ENCODE measurements at places on chromosomes 5 and 9.

DNA sequence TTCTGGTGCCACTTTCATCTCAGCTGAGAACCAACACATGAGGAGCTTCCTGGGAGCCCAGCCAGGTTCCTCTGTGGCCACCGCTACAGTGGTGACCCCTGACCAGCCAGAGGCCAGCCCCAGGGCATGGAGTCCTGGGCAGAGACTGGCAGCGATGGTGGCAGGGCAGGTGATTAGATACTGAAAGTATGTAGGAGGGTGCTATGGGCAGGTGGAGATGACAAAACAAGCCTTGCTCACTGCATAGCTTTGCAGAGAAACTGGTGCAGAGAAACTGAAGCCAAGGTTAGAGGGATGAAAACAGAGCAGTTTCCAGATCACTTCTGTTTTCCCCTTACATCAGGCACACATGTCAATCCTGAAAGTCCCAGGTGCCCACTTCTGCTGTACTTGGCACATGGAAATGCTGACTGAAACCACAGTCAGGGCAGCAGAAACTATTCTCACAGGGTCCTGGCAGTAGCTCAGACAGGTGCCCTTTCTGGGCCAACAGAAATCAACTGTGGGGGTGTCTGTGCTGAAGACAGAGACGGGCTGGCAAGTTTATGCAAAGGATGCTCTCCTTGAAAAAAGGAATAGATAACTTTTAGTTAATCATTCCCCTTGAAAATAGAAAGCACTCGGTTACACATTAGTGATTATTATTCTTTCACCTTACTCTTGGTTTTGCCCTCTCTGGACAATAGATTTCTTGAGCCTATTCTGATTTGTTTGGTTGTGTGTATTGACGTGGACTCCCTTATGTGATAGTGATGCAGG is 90.3 kb downstream of the ANKRD55 start:
- DNase-seq = no peak

DNA sequence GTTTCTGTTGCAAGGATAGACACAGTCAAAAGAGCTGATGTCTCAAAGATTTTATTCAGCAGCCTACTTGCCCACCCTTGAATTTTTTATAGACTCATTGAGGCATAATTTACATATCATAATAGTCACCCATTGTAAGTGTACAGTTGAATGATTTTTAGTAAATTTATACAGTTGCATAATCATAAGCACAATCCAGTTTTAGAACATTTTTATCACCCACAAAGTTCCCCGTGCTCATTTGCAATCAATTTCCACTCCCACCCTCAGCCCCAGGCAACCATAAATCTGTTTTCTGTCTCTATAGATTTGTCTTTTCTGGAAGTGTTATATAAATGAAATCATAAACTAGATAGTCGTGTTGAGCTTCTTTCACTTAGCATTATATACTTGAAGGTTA is 517.7 kb downstream of the TLE1 start:
- no peak for DNase-seq

DNA sequence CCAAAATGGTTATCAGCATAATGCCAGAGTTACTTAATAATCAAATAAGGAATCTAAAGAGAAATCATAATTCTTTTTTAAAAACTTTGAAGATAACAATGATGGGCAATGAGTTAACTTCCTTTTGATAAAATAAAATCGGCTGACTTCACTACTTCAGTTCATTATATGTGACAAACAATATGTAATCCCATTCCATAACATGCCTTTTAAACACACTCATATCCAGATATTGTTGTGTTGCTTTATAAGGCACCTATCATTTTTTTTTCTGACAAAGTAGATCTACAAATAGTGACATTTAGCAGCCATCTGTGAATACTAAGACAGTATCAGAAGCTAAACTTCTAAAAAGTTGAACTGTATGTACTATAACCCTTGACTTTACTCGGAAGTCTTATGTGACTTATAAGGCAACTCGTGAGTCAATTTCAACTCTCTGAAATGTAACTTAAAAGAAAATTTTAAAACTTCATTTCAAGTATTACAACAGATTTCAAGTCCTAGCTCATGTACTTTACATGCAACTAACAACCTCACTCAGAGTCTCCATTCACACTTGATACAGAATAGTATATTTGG is 7.5 kb downstream of the ADAMTS6 start:
- DNase-seq = no peak

DNA sequence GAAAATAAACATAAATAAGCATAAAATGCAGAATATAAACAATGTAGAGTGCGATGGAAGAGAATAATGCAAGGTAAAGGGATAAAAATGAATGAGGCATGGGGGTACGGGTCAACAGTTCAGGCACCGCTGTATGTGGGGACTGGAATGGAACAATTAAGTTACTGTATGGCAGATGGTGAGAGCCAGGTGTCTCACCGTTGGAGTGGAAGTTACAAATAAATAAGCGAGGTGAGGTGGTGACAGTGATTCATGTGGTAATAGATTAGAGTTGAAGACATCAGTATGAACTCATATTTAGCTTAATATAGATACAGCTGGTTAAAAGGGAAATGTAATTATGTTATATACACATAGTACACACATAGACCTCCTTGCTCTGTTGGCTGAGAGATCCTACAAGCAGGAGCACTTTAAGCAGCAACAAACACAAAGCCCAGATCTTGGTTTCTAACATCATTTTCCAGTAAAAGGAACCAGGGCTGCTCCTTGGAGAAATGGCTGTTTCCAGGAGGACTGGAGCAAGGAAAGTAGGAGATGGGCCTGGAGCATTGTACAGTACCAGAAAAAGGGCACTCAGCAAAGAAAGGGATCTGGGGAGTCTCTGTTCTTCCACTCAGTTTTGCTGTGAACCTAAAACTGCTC is 2.4 kb upstream of the OMD start:
- no peak for DNase-seq

DNA sequence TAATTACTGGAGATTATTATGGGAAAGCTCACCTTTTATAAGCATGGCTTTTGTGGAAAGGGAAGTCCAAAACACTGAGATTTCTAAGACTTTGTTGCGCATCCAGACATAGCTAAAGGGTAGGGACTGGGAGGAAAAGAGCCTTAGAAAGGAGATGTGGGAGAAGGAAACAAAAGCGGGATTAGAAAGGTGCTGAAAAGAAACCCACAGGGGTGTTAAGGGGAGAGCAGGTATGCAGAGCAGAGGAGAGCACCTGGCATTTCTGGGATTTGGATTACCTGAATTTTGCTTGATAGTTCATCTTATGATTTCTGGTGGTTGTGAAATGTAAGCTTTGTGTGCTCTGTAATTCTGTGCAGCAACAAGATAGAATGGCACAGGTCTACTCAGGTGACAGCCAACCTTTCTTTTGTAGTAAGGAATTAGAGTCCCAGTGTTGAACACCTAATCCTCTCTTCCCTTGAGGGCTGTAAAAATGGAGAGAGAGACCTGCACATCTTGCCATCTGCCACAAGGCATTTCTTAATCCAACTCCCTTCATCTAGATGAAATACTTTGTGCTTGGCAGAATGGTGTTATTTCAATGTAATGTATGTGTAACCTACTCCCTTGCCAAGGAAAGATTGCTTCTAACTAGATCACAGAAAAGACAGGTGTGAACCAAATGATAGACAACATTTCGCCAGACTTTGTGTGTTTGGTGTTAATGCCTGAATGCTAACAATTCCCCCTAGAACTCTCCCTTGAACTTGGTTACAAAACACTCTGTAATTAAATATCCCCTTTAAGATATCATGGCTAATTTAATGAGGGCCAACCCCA is 47.4 kb downstream of the ATPSCKMT start:
- no peak for DNase-seq

GRCh38 chr5:150612905-150613670 is 27.4 kb upstream of the SYNPO start:
- no peak for DNase-seq

GRCh38 chr5:153626836-153627235 is 136.4 kb downstream of the GRIA1 start:
- no peak for DNase-seq

DNA sequence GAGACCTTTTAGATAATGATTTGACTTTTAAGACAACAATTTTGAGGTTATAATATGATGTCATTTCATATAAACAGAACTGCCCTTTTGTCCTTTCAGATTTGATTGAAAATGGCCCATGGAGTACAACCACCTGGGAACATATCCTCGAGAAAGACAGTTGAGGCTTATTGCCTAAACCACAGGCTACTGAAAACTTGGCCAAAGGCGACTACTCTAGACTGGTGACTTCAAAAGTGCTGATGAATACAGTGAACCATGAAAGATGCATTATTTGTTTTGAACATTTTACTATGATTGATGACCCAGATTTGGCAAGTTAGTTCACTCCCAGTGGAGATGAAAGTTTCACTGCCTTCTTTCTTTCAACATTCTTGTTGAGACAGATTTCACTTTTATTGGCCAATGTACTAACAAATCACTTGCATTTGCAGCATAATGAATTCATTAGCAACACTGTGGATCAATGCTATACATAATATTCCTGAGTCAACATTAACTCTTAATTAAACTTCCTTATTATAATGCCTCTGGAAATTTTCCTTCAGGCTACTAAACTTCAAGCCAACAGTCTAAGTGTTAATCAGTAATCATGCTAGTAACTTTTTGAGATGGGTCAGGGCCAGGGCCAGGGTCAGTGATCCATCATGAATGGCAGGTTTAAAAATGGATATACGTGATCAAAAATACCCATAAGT is 480.3 kb downstream of the RAB3C start:
- no peak for DNase-seq

DNA sequence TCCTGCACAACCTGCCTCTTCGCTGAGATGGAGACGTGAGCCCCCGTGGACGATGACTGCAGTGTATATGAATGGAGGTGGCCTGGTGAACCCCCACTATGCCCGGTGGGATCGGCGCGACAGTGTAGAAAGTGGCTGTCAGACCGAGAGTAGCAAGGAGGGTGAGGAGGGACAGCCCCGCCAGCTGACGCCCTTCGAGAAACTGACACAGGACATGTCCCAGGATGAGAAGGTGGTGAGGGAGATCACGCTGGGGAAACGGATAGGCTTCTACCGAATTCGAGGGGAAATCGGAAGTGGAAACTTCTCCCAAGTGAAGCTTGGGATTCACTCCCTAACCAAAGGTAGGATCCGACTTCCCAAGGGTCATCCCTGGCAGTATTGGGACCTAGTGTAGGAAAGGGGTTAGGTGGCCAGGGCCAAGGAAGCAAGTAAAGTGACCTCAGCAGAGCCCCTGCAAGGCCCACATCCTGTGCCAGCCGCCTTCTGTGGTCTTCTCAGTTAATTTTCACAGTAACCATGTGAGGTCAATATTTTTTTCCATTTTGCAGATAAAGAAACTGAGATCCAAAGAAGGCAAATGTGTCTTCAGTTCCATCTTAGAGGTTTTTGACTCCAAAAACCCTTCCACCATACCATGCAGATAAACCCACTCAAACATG is 53.8 kb downstream of the NIM1K start:
- no peak for DNase-seq

DNA sequence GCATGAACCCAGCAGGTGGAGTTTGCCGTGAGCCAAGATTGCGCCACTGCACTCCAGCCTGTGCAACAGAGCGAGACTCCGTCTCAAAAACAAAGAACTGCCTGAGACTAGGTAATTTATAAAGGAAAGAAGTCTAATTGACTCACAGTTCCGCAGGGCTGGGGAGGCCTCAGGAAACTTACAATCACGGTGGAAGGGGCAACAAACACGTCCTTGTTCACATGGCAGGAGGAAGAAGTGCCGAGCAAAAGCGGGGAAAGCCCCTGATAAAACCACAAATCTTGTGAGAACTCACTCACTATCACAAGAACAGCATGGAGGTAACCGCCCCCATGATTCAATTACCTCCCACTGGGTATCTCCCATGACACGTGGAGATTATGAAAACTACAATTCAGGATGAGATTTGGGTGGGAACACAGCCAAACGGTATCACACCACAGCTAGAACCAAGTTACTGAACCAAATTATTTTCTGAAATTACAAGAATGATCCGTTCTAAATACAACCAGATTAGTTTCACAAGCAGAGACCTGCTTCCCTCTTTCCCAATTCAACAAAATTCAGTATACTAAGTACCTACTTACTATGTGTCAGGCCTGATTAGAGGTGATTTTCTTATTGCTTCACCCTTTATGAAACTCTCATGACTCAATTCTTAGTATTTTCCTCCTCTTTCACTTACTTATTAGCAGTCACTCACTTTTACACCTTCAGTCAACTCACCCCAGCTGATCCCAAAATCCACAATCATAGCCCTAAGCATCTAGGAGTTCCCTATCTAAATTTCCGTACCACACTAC is 8.4 kb downstream of the UBTD2 start:
- no peak for DNase-seq

DNA sequence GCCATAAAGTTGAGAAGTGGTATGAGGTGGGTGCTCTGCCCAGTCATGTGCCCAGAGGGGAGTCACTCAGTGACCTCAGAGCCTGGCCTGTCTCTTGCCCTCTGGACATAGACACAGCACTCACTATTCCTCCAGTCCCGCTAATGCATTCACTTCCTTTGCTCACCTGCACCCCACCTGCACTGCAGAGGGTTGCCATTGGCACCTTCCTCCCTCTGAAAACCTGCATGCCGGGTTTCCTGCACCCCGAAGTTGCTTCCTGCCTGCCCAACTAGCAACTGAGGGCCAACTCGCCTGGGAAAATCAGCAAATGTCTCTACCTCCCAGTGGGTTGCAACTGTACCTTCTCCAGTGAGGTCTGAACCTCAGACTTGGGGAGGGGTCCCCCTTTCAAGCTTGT is 48.1 kb upstream of the SPTLC1 start:
- DNase-seq = no peak

GRCh38 chr5:170503990-170504596 is at the start of gene KCNIP1:
Gene KCNIP1, plus strand, starts transcription at chr5:170504020.
- no peak for DNase-seq

DNA sequence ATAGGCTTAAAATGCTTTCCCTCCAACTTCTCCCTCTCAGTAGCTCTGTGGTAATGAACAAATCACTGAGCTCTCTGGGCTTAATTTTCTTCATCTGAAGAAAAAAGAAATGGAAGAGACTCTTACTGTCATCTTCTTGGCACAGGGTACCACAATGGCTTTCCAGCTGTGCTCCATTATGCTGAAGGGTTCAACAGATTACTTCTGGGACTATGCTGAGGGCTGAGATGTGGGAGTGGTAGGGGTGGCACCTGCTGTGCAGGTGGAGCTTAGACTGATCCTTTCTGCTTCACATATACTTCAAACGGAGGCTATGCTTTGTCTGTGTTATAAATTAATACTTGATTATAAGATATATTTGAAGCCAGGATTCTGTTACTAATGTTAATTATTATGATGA is 840.2 kb upstream of the C9orf72 start:
- no peak for DNase-seq

DNA sequence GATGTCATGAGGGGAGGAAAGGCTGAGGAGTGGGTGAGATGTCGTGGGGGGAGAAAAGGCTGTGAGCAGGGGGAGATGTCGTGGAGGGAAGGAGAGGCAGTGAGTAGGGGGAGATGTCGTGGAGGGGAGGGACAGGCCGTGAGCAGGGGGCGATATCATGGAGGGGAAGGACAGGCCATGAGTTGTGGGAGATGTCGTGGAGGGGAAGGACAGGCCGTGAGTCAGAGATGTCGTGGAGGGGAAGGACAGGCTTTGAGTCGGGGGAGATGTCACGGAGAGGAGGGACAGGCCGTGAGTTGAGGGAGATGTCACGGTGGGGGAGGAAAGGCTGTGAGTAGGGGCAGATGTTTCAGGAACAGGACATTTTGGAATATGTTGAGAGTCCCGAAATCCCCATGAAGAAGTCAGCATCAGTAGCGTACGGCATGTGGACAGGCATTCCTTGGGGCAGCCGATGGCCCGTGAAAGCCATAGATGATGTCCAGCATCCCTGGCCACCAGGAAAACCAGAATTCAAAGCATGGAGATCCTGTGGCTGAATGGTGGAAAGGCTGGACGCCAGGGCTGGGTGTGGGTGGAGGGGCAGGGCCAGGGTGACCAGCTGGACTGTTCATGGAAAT is 8.3 kb upstream of the SLC6A19 start:
- no peak for DNase-seq

GRCh38 chr9:128026773-128027541 is 40.2 kb downstream of the NAIF1 start:
- peak; percentile 18 for DNase-seq

Data from central memory CD8-positive, alpha-beta T cell (primary cell).